ENCODE measurements at places on chromosomes 1 and 21.
A peak's percentile ranks its signal among the peaks of the same experiment; 100 is the strongest.

GRCh38 chr1:110242062-110242461 lies 31.9 kb downstream of the KCNC4 start:
- no peak for DNase-seq

DNA sequence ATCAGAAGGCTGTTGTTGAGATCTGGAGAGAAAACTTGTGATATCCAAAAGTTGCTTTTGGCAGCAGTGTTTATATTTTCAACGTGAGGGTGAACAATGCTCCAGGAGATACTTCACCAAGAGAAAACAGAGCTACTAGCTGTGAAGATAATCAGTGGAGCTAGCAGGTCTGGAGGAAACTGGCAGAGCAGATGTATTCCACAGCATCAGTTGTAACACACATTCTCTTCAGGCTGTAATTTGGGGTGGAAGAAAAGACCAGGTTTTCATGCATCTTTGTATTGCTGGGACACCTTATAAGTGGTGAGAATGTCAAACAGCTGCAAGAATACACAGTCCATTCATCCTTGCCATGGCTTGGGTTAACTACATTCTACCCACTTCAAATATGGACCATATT lies 22.0 kb downstream of the AHCYL1 start:
- no peak for DNase-seq

GRCh38 chr1:24149866-24150233 lies 6.9 kb upstream of the IL22RA1 start:
- DNase-seq = no peak

DNA sequence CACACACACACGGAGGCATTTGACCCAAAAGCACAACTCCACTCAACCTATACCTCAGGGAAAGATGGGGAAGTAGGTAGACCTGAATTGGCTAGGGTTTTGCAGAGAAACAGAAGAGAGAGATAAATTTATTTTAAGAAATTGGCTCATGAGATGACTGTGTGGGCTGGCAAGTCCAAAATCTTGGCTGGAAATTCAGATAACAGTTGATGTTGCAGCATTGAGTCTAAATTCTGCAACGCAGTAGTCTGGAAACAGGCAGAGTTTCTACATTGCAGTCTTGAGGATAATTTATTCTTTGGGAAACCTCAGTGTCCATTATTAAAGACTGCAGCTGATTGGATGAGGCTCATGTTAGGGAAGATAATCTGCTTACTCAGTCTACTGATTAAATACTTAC lies 4.3 kb upstream of the LCE2B start:
- no peak for DNase-seq

- peak; percentile 22 for DNase-seq
Measured at GRCh38 chr21:46120301-46121285, 22.7 kb downstream of the COL6A2 start.

GRCh38 chr1:26409191-26409807 lies 1.3 kb upstream of the LIN28A start:
- DNase-seq = no peak

GRCh38 chr1:40032240-40032891 lies 8.2 kb upstream of the CAP1 start:
- DNase-seq = no peak
